CMK (cell line): ENCODE measurements at places on chromosomes 3 and 15.

- DNase-seq, result no peak
Measured at GRCh38 chr3:55191911-55192775, 264.3 kb upstream of the LRTM1 start.

GRCh38 chr3:26630669-26631389 lies 8.3 kb downstream of the LRRC3B start:
- no peak for DNase-seq

- no peak for DNase-seq
Measured at GRCh38 chr3:56923526-56924224, 121.9 kb upstream of the ARHGEF3 start.

GRCh38 chr15:55873024-55873720 lies 120.2 kb downstream of the NEDD4 start:
- DNase-seq, result no peak

DNA sequence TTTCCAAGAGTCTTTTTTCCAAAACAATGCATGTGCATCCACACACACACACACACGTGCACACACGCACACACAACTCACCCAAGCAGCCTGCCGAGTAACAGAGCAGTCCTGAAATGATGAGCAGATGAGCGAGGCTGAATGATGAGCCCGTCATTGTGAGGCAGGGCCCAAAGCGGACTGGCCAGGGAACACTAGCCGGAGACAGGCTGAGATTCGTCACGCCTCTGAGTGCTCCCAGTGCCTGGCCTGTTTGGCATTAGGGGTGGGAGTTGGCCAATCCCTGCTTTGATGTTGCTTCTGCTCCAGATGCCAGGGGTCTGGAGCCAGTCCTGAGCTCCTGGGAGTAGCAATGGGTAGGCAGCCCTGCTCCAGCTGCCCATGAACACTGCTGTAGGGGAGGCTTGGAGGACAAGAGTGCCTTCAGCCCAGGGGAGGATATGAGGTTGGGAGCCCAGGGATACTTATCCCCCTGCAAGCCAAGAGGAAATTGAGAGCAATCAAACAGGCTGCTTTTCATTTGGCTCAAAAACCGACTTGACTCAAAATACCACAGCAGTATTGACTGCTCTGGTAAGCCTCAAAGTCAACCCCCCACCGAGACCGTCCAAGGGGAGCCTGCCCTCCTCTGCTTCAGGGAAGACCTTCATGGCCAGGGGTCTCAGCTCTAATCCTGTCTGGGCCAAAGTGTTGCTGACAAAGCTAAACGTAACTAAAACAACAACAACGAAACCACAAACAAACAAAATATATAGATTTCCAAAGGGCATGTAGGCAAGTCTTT lies 22.9 kb downstream of the COLQ start:
- no peak for DNase-seq

DNA sequence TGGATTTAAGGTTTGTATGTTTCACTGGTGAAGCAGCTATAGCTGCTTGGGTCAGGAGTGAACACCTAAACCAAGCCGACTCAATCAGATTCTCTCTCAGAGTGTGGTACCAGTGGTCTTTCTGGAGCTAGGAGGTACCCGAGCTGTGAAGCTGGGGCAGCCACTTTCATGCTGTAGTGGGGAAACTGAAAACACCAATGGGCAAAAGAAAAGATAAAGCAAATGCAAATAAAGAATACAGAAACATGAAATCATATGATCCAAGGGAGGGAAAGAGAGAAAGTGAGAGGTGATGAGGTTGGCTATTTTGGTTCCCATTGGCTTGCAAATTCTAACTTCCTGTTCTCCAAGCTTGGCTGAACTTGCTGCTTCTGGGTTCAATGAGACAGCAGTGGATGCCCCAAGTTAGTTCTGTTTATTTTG lies 212.3 kb upstream of the CFAP20DC start:
- no peak for DNase-seq

DNA sequence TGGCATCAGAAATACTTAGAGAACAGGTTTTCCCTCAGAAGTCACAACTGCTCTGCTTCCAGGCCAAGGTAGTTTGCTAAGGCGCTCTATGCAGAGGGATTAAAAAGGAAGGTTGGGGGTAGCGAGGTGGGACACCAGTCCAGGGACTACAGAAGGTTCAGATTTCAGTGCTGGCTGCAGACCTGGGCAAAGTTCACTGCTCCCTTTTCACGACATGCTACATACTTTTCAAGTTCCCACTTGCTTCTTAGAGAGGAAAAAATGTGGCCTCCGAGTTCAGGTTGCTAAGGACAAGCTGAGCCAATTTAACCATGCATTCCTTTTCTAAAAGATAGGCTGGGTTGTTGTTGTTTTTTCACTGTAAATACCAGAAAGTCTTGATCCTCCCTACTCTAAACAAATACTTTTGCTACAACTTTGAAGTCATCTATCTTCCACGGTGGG lies 158.6 kb upstream of the NR2F2 start:
- DNase-seq, result no peak

DNA sequence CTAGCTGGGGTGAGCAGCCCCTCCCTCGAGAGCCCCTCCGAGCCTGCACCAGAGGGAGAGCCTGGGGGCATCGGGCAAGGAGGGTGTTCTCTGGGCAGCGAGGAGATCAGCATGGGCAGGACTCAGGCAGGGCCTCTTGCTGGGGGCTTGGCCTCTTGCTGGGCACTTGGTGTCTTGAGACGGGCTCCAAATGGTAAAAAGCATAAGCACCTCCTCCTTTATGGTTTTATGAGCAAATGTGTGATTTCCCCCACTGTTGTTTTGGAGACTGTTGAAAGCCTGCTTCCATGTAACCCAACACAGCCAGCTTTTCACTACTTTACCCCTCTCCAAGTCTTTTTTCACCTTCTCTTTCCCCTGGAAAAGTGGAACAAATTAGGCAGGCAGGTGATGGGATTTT lies 239.3 kb downstream of the TLE3 start:
- DNase-seq, result no peak

- DNase-seq, result no peak
Measured at GRCh38 chr3:24490151-24490550, 4.5 kb downstream of the THRB start.

GRCh38 chr15:49178497-49178896 lies 8.4 kb downstream of the GALK2 start:
- DNase-seq, result no peak

DNA sequence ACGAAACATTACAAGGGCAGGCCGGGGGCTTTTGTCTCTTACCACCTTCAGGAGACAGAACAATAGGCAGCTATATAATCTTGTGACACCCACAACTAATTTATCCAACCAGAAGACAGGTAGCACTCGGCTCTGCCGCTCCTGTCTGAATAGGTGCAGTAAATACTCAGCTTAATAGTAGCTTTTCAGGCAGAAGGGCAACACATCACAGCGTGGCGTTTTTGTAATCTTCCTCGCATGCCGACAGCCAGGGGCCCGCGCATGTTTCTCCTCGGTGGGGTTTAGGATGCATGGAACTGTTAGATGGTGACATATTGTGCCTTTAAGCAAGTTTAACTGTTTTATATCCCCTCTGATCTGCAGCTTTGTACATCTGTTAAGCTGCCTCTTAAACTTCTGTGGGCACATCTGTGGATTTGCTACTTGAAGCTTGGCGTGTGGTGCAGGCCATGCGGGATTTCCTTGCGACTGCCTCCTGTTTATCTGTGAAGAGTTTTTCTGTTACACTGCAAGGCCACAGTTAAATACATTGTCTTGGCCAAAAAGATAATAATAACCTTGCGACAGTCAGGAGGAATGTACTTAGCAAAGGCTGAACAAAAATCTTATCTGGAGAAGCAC lies 123.2 kb upstream of the BNIP2 start:
- DNase-seq, result no peak

DNA sequence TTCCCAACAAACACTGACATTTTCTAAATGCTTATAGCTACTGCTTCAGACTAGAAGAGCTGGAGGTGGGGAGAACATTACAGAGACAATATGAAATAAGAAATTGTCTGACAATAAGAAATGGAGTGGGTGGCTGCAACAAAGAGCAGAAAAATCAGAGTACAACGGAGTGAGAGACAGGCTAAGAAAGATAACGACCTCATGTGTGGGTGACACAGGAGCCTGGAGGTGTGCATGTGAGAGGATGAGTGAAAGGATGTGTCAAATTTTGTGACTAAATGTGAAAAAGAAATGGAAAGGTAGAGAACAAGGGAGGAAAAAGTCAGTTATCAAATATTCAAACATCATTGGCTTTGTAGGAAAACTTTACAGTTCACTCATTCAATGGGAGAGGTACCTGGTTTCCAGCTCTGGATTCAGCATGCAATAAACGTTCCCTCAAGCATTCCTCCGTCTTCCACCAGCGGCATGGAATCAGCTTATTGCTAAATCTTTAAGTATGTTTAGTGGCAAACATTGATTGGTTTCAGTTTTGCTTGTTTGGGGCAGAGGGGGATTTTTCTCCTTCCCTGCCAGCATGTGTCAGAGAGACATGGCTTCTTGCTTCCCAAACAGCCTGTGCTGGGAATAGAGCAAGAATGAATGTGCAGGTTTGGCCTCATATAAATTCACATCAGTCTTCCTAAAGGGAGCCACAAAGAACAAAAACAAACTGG lies 103.8 kb upstream of the CHRM5 start:
- no peak for DNase-seq

GRCh38 chr3:32379831-32380500 lies 11.7 kb upstream of the CMTM7 start:
- DNase-seq, result no peak

DNA sequence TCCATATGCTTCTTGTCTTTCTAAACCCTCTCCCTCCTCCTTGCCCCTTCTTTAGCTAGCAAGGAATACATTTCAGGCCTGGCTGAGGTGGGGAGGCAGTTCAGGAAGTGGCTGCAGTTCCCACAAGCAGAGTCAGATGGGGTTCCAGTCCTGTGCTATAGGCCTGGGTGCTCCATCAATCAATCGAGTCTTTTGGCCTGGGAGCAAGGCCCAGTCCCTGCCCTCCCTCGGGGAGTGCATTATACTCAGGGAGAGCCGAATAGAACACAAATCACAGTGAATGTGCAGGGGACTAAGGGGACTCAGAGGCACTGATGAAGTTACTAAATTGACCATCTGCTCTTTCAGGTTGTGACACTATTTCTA lies 58.0 kb upstream of the HERC1 start:
- no peak for DNase-seq

- DNase-seq, result no peak
Measured at GRCh38 chr3:27625864-27626263, 96.3 kb downstream of the EOMES start.

- no peak for DNase-seq
Measured at GRCh38 chr3:33052671-33053070, 44.3 kb downstream of the GLB1 start.

GRCh38 chr3:21654241-21654640 lies 96.8 kb downstream of the ZNF385D start:
- no peak for DNase-seq

DNA sequence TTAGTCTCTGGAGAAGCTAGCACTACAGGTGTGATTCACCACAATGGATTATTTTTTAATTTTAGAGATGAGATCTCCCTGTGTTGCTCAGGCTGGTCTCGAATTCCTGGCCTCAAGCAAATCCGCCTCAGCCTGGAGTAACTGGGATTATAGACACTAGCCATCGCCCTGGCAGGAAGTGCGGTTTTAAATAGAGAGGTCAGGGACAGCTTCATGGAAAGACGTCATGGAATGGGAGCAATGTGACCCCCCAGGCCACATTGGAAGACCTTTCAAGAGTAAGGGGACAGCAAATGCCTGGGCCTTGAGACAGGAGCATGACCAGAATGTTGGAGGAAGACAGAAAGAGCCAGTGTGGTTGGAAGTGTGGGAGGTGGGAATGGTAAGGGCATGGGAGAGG lies 2.2 kb upstream of the ISG20 start:
- no peak for DNase-seq

DNA sequence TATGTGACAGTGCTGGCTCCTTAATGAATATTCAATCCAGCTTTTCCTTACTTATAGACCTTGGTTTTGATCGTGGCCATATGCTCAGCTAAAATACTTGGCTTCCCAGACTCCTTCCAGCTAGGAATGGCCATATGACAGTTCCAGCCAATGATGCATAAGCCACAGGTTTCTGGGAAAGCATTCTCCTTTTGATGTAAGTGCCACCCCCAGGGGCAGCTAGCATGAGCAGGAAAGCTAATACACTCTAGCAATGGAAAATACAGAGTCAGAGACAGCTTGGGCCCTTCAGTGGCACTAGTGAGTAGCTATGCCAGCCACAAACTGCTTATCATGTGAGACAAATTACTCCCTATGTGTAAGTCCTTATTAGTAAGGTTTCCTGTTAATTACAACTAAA lies 26.7 kb downstream of the TBC1D2B start:
- no peak for DNase-seq

- no peak for DNase-seq
Measured at GRCh38 chr3:126208606-126209256, 28.3 kb upstream of the ALDH1L1 start.

DNA sequence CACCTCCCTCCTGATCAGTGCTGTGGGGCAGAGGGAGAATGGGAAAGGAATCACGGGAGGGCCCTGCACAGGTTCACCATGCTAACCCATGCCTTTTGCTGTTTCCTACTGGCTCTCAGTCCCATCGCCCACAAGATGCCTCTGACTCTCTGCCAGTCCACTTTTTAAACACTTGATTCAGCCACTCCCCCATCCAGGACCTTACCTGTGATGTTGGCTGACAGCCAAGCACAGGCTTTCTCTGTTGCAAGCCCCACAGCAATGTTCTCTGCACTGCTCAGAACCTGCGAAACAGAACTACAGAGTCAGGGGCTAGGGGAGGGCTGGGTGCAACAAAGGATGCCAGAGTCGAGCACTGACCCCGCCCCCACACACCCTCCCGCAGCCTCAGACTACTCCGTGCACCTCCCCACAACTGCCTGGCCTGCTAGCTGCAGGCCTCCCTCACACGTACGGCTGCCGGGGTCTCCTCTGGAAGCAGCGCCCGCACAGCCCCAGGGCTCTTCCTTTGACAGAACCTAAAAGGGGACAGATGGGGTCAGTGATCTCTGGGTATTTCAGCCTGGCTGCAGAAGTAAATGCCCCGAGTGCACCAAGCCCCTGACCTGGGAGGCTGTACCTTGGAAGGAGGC lies 9.1 kb downstream of the CDAN1 start:
- DNase-seq, result no peak

GRCh38 chr3:64345371-64345770 lies 120.1 kb upstream of the PRICKLE2 start:
- DNase-seq, result no peak

DNA sequence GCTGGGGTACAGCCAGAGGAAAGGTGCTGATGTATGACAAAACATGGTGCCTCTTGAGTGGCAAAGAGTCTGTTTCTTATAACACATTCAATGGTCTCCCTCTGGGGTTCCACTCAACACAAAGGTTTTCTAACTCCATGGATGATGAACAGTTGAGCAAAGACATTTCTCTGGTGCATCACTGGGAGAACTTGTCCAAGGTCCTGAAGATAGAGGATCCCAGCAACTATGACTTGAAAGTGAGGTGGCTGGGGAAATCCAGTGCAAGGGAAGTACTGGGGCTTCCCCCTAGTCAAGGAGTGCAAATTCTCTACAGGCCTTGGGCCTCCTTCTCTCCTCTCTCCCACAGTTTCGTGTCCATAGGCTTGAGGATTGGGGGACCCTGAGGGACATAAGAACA lies 431.1 kb downstream of the WDR72 start:
- DNase-seq, result no peak

DNA sequence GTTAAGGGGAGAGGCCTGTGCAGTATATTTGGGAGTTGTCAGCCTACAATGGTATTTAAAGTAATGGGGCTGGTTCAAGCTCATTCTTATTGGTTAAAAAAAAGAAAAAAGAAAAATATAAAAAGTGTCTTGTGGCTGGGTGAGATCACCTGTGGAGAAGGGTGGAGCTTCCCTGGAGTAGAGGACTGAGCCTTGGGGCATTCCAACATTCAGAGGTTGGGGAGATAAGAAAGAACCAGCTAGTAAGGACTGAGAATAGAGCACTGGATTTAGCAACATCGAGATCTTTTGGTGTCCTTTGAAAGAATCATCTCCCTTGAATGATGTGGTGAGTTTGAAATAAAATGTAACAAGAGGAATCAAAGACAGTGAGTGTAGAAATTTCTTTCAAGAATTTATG lies 5.2 kb downstream of the SLC49A4 start:
- no peak for DNase-seq
